HuH-7.5 (cell line): ENCODE measurements at places on chromosomes 3 and 15.

- no peak for DNase-seq
Observed at GRCh38 chr3:16761571-16761970, 123.2 kb upstream of the PLCL2 start.

DNA sequence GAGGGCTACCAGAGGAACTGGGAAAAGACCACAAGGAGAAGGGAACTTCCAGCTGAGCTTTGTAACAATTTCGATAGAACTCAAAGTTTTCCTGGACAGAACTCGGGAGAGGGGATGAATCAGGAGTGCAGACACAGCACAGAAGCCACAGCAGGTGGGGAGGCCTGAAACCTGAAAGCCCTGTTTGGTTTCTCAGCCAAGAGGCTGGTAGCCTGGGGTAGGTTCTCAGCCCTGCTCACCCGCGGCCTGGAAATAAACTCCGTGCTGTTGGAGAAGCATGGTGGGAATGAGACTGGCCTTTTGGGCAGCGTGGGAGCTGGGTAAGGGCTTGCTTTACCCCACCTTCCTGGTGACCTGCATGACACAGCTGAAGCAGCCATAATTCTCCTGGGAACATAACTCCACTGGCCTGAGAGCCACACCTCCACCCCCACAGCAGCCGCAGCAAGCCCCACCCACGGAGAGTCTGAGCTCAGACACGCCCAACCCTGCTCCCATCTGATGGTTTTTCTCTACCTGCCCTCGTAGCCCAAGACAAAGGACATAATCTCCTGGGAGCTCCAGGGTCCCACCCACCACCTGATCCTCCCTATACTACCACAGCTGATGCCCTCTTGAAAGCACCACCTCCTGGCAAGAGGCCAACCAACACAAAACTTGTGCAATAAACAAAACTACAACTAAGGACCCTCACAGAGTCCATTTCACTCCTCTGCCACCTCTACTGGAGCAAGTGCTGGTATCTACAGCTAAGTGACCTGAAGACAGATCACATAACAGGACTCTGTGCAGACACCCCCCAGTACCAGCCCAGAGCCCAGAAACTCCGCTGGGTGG lies 52.5 kb upstream of the CHRM5 start:
- no peak for DNase-seq

DNA sequence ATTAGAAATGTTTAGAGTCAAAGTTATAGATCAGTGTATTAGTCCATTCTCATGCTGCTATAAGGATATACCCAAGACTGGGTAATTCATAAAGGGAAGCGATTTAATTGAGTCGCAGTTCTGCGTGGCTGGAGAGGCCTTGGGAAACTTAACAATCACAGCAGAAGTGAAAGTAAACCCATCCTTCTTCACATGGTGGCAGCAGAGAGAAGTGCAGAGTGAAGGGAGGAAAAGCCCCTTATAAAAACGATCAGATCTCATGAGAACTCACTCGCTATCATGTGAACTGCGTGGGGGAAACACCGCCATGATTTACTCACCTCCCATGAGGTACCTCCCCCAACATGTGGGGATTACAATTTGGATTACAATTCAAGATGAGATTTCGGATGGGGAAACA lies 871.5 kb downstream of the DIPK2A start:
- DNase-seq: no peak

DNA sequence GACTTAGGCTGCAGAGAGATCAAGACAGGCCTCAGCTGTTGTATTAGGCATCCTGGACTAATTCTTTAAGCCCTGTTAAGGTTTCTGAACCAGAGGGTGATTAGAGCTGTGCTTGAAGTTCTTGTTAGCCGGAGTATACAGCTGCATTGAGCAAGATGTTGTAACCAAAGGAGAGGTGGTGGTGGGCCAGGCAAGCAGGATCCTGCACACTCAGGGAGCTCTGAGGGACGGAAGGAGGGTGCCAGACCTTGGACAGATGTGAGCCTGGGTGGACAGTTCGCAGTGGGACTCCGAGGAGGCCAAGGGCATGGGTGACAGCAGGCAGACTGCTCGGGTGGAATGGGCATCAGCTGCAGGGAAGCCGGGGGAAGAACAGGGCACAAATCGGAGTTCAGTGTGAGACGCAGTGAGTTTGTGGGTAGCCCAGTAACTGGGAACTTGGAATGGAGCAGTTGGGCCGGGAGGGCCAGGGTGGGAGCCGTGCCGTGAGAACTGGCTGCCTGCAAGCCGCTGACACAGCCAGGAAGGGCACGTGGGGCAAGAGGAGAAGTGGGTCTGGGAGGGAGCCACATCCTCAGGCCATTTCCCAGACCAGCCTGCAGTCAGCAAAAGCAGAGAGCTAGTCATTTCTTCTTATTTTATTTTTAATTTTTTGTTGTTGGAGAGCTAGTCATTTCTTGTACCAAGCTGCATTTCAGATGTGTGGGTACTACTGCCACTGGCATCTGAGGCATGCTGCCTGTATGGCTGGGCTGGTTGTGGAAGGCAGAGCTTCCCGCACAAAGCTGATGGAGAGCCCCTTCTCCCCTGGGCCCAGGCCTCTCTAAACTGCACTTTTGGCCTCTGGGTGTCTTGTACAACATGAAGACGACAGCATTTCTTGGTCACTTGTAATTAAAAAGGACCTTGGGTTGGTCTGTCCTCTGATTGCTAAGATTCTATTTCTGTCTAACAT lies 61.0 kb downstream of the PGPEP1L start:
- DNase-seq: no peak

- no peak for DNase-seq
Observed at GRCh38 chr3:150956376-150956775, 16.2 kb downstream of the CLRN1 start.
